ENCODE measurements at places on chromosomes 6 and 20. TPM values are rescaled to one million over a fixed set of nuclear protein-coding genes. Genes with fewer than 3 reads are reported as not detected.

GRCh38 chr20:59958626-59959025 is 403 bp downstream of the CDH26 start:
- H3K36me3 ChIP-seq: no peaks in the 10 kb centered on the region
- no peak for DNase-seq
- no peak overlapping the region for H3K4me3 ChIP-seq
- no peaks in the 10 kb centered on the region for H3K27me3 ChIP-seq
- peaks cover 7% of the 10 kb centered on the region for H3K4me1 ChIP-seq

- no peaks in the 10 kb centered on the region for H3K36me3 ChIP-seq
- H3K27me3 ChIP-seq: no peaks in the 10 kb centered on the region
- no peaks in the 10 kb centered on the region for H3K4me1 ChIP-seq
- DNase-seq: no peak
- no peak overlapping the region for H3K4me3 ChIP-seq
Measured at GRCh38 chr20:54464003-54464402, 11.4 kb upstream of the DOK5 start.

DNA sequence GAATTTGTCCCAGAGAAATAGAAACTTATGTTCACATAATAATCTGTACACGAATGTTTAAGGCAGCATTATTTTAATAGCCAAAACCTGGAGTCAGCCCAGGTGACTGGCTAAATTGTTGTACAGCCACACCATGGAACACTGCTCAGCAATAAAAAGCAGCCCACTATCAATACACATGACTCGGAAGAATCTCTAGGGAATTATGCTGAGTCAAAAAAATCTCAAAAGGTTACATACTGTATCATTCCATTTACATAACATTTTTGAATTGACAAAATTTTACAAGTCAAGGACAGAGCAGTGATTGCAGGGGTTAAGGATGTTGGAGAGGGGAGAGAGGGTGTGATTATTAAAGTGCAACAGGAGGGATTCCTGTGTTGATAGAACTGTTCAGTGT is 163.4 kb downstream of the UBE3D start:
- H3K27ac ChIP-seq: no peak overlapping the region
- no peaks in the 10 kb centered on the region for H3K27me3 ChIP-seq
- DNase-seq: no peak
- H3K36me3 ChIP-seq: no peaks in the 10 kb centered on the region
- peaks cover 9% of the 10 kb centered on the region for H3K4me1 ChIP-seq

DNA sequence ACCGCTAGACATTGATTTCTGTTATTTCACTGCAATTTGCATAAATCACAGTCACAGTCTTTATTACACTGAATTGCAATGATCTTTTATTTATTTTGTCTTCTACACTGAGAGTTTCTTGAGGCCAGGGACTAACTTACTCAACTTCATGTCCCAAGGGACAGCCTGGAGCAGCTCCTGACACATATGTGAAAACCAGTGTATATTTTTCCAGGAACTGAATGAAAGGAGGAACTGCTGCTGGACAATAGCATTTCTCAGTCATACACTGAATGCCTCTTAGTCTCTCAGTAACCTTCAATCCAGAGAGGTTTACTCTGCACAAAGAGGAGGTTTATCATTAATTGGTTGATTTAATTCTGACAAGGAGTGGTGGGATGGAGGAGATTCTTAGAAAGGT is 5.9 kb downstream of the F13A1 start:
- no peaks in the 10 kb centered on the region for H3K36me3 ChIP-seq
- H3K27me3 ChIP-seq: no peaks in the 10 kb centered on the region
- DNase-seq: no peak
- no peaks in the 10 kb centered on the region for H3K4me1 ChIP-seq
- H3K4me3 ChIP-seq: no peak overlapping the region

DNA sequence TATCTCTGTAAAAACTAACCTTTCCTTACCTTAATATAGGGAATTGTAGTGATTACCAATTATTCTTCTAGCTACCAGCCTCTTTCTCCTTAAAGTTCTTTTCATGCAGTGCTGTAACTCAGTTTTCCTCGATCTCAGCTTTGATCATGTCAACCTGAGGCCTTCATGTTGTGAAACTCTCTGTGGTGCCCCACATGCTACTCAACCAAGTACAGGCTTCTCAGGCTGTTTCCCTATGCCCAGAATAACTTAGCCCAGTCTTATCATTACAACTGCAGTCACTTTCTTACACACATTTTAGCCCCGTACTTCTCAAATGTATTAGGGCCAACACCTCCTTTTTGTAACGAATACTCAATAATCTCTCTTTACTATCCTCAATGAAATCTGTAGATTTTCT is 90.1 kb upstream of the SUPT3H start:
- H3K27me3 ChIP-seq: no peaks in the 10 kb centered on the region
- DNase-seq: no peak
- H3K27ac ChIP-seq: no peak overlapping the region
- H3K4me3 ChIP-seq: no peak overlapping the region
- no peaks in the 10 kb centered on the region for H3K4me1 ChIP-seq
- no peaks in the 10 kb centered on the region for H3K36me3 ChIP-seq

DNA sequence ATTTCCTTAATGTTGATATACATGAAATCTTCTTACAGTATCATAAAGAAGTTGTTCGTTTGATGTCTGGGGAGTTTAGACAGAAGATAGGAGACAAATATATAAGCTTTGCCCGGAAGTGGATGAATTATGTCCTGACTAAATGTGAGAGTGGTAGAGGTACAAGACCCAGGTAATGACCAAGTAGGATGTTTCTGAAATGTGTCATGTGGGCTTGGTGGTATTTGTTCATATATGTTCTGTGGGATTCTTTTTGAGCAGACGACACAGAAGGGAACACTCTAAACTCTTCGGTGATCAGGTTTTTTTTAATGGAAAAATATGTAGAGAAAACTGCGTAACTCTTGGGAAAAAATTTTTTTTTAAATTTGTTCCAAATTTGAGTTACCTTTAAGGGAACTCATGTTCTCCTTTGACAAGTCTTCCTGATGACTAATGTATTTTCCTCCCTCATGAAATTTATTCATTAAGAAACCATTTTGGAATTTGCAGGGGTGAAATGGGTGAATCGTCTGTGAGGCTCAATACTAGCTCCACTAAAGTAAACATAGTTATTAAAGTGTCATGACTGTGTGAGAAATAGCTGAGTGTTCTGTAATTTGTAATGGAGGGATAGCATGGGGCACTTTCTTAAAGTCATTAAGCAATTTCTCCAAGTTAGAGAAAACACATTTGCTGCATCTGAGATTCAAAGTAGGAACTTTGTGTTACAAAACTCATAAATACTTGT is 100.6 kb downstream of the MAP3K4 start:
- peaks cover 72% of the 10 kb centered on the region for H3K36me3 ChIP-seq
- no peaks in the 10 kb centered on the region for H3K4me1 ChIP-seq
- no peak for DNase-seq
- no peak overlapping the region for H3K4me3 ChIP-seq
- no peaks in the 10 kb centered on the region for H3K27me3 ChIP-seq
- H3K27ac ChIP-seq: no peak overlapping the region

GRCh38 chr6:134472661-134473060 is 154.7 kb upstream of the SGK1 start:
- H3K4me3 ChIP-seq: no peak overlapping the region
- no peak for DNase-seq
- no peaks in the 10 kb centered on the region for H3K27me3 ChIP-seq
- peaks cover 14% of the 10 kb centered on the region for H3K4me1 ChIP-seq

The ZNF165 gene
- 3.7 TPM for total RNA-seq

The DEFB124 gene
- total RNA-seq: not detected

The SAMD5 gene
- total RNA-seq: 3.2 TPM

The KIAA0408 gene
- total RNA-seq: 4.7 TPM

The NKX2-4 gene
- total RNA-seq: not detected

The GRM1 gene
- not detected for total RNA-seq

The ARMC12 gene
- not detected for total RNA-seq

The ADGRB3 gene
- 2.7 TPM for total RNA-seq

The KCNQ5 gene
- 3.9 TPM for total RNA-seq

The ZNF217 gene
- total RNA-seq: 30.4 TPM

The ORC3 gene
- 9.6 TPM for total RNA-seq

The BPI gene
- total RNA-seq: not detected
